ENCODE measurements at places on chromosomes 12 and 14.
A peak's percentile ranks its signal among the peaks of the same experiment; 100 is the strongest.

DNA sequence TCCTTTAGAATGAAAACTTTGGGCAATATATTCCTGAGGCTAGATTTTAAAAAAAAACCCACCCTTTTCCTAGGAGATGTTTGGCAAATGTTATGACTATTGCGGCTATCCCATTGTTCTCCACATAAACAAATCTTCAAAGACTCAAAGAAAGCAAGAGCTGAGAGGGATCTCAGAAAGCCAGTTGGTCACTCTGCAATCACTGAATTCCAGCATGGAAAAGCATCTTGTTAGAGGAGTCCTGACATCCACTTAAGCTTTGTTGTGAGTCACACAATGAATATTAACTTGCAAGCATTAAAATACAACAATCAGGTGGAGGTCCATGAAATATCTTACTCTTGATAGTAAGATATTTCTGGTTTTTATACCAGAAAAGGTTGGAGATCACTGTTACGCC, 11.0 kb upstream of the PTPRB start:
- no peak for DNase-seq

GRCh38 chr14:89014569-89014850, 190.1 kb downstream of the TTC8 start:
- DNase-seq: no peak

DNA sequence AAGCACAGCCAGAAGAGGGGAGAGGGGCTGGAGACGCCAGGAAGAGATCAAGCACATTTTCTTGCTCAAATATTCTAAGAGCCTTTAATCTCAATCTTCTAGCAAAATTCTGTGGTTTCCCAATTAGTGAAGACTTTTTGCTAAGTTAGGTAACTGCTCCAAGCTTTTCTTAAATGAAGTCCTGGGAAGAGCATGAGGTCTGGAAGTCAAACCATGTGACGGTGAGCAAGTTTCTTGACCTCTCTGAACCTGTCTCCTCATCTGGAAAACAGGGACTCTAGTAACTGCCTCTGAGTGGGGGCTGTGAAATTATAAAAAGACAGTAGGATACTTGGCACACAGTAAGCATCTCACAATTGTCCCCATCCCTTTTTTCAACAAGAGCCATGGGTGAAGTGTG, 24.1 kb downstream of the BDKRB1 start:
- DNase-seq: no peak

DNA sequence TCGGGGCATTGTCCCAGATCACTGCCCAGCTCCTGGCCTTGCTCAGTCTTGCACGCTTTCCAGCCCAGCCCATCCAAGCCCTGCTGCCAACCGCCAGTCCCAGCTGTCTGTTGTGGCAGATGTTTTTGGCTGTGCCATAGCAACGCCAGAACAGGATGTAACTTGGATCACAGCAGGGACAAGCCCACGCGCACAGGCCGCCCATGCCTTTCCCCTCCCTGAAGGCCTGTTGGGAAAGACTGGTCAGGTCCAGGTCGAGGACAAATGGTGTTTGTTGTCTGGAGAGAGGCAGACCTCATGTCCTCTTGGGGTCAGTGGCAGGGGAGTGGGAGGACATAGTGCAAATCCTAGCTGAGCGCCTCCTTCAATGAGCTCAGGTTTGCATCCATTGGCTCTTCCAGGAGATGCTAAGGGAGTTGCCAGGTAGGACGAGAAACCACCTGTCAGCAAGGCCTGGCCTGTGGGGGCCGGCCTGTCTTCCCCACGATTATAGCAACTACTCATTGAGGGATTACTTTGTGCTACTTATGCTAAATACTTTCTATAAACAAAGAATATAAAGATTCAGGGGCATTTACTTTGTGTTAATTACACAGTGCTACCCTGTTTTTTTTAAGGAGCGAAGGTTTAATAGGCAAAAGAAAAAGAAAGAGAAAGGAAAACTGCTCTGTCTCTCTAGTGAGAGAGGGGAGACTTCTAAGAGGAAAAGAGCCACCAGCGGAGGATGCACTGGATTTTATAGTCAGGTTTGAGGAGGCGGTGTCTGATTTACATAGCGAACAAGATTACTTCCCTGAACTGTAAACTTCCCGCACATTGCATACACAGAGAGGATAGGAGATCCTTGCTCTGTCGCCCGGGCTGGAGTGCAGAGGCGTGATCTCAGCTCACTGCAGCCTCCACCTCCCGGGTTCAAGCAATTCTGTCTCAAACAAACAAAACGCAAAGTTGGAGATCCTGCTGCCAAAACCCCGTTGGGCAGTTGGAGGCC, 42.8 kb upstream of the CORO1C start:
- DNase-seq: no peak

DNA sequence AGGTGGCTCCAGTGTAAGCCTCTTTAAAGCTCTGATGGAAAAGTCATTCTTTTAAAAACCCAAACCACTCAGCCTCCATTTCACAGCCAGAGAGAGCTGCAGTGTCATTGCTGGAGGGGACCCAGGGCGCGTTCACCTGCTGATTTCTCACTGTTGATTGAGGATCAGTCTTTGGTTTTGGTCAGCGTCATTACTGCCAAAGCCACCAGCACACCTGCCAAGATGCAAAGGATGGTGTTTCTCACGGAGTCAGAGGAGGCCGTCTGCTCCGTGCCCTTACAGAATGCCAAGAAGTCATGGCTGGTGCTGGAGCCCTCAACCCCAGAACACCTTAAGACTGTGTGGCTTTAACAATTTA, 32.8 kb upstream of the BATF start:
- DNase-seq: peak; percentile 39

- DNase-seq: no peak
These were observed 623 bp upstream of the C14orf132 start for GRCh38 chr14:96038558-96038919.

DNA sequence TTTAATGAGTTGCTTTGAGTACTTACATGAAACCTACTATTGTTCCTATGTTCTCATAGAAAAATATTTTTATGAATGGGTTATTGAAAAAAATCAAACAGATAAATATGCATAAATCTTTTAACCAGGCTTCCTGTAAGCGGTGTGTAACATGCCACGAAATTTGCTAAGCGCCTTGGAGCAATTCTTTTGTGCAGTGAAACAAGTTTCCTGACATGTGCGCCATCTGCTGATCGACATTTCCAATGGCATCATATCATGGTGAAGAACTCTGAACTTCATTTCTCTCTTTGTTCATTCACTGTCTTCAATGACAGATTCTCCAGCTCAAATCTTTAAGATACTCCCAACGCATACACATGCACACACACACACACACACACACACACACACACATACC, 145.6 kb upstream of the NAV3 start:
- DNase-seq: no peak

GRCh38 chr12:25287610-25288009, 36.9 kb upstream of the KRAS start:
- no peak for DNase-seq

DNA sequence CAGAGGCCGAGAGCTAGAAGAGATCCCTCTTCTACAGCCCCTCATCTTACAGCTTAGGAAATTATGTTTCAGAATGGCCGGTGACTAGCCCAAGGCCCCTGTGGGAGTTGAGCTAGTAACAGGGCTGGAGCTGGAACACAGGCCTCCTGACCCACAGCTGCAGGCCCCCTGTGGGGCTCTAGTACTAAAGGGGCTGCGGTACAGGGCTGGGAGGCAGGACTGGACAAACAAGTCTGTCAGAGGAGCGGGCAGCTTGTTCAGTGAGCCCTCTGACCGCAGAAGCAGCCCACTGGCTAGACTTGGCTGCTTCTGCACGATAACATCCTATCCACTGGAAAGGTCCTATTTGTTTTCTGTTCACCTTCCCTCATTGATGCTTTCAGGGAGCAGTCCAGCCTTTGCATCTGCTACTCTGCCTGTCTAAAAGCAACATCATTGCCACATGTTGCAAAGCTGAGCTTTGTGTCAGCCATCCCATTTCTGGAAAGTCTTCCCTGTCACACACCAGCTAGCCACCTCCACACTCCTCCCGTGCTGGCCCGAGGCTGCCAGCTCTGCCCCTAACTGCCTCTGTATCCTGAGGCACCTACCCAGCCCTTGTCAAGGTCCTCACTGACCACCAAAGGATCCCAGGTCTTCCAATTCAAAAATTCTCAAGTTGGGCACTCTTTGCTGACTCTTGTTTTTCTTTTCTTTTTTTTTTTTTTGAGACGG, 10.2 kb downstream of the PSMC1 start:
- DNase-seq: no peak

DNA sequence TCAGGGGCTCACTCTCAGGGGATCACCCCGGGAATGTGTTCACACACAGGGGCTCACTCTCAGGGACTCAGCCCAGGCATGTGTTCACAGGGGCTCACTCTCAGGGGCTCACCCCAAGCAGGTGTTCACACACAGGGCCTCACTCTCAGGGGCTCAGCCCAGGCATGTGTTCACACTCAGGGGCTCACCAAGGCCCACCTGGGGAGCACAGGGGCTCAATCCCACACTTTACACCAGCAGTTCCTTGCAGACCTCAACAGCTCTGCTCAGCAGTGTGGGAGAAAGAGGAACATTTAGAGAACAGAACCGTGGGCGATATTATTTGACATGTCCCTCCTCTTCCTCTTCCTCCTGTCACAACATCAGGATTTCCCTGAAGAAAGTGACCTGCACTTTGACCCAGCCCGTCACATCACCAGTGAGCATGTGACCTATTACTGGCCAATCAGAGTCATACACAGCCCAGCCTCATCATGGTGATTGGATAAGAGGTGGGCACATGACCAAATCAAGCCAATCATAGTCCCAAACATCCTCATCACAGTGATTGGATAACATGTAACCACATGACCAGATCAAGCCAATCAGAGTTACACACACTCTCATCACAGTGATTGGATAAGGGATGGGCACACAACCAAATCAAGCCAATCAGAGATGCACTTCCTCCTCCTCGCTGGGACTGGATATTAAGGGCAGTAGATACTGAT, 359.4 kb upstream of the SFSWAP start:
- DNase-seq: no peak

DNA sequence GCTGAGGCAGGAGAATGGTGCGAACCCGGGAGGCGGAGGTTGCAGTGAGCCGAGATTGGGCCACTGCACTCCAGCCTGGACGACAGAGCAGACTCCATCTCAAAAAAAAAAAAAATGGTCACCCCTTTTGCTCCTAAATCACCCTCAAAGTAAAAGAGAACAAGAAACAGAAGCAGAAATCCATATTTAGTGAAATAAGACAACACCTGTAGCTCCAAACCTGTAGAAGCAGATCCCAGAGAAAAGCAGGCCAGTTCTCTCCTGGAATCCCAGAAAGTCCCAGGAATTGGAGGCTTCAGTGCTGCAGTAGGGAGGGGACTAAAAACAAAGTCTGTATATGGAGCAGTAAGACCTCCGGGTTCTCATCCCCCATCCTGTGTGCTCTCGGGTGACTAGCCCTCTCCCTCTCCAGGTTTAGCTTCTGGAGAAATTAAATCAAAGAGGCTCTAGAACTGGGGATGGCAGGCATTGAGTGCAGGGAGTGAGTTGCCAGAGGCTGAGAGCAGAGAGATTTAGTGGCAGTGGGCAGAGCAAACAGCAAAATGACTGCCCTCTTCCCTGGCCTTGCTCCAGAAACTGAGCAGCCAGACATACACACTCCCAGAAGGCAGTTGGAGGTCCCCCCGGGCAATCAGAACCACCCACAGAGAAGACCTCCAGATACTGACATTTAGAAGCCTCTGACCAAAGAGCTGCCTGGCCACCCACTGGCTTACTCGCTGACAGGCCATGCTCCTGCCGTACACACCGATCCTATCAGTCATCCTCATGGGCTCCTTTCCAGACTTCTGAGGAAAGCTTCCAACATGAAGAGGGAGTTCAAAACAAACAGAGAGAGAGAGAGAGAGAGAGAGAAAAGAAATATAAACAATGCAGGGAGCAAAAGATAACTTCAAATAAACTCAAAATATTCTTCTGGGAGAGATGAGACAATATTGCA, 6.3 kb upstream of the MLXIP start:
- no peak for DNase-seq

- DNase-seq: peak; percentile 70
These were observed 28.1 kb upstream of the TBC1D30 start for GRCh38 chr12:64796205-64796845.

GRCh38 chr12:62256408-62257096, 3.7 kb upstream of the USP15 start:
- no peak for DNase-seq

GRCh38 chr12:80936642-80937390, 918 bp downstream of the LIN7A start:
- DNase-seq: no peak

GRCh38 chr12:64390275-64390851, at the start of gene C12orf56:
Gene C12orf56, minus strand, starts transcription at chr12:64390758. Its CDS starts 193 bp downstream, at chr12:64390565.
- DNase-seq: peak; percentile 45

GRCh38 chr14:90060965-90061684, 669 bp upstream of the KCNK13 start:
- no peak for DNase-seq

DNA sequence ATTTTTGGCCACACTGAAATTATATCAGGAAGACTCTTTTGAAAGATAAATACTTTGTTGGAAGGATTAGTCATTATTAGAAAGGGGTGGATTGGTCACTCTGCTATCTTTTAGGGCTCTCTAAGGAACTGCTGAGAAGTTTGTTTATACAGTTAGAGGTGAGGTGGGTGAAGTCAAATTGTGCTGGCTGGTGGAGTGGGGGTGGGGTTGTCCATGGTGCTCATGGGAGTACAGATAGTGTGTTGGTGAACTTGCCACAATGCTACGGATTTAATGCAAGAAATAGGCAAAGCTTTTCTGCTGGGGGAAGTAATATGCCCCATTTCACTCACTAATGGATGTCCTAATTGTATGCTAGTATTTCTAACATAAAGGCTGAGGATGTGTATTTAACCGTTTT, 35.8 kb downstream of the SUSD6 start:
- no peak for DNase-seq

- no peak for DNase-seq
These were observed 4.1 kb downstream of the CIPC start for GRCh38 chr14:77102154-77102553.

GRCh38 chr14:61476754-61477410, 155.5 kb downstream of the PRKCH start:
- peak; percentile 84 for DNase-seq

GRCh38 chr14:23245282-23245681, 7.5 kb downstream of the RNF212B start:
- no peak for DNase-seq

DNA sequence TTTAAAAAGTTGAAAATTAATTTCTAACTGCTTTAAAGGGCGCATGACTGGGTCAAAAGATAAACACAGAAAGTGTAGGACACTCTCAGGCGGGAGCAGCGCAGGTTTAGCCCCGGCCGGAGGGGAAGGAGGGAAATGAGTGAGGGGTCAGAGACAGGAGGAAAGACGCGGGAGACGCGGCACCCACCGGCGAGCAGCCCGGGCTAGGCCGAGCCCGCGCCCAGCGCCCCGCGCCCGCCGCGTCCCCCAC, 591 bp downstream of the GXYLT1 start:
- DNase-seq: no peak

GRCh38 chr12:8996682-8997405, 7.5 kb downstream of the KLRG1 start:
- peak; percentile 50 for DNase-seq

Measured in activated CD8-positive, alpha-beta memory T cell treated with anti-CD3 and anti-CD28 coated beads, Interleukin-2, amount 10 ng/mL, durations not matched to agents 7 days and 5 days (primary cell).